ENCODE measurements at places on chromosomes 13 and 19.
A peak's percentile ranks its signal among the peaks of the same experiment; 100 is the strongest.

DNA sequence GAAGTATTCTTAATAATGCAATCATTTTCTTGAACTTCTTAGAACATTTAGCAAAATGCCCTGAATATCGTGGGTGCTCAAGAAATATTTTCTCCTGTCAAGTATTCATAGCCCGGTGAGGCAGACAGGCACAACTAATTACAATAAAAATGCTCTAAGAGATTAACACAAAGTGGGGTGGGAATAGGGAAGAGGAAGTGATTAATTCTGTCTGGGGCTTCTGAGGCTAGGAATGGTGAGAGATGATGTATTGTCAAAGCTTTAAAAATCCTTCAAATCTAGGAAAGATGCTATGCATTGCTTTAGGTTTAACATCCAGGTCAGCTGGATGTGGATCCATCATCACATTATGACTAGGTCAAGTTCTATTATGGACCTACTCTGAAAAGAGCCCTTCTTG, 66.9 kb upstream of the POSTN start:
- DNase-seq = no peak

DNA sequence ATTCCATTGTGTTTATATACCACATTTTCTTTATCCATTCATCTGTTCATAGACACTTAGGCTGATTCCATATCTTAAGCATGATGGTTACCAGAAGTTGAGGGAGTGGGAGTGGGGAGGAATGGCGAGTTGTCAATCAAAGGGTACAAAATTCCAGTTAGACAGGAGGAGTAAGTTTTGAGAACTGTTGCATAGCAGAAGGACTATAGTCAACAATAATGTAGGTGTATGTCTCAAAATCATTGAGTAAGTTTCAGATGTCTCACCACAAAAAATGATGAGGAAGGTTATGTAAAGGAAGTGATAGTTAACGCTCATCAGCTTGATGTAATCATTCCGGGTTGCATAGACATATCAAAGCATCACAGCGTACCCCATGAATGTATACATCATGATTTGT, 4.6 kb upstream of the UBL3 start:
- no peak for DNase-seq

- DNase-seq = no peak
These were observed 541 bp downstream of the ASPDH start for GRCh38 chr19:50512999-50513745.

GRCh38 chr13:89269737-89270136, 1598.6 kb downstream of the SLITRK5 start:
- no peak for DNase-seq

DNA sequence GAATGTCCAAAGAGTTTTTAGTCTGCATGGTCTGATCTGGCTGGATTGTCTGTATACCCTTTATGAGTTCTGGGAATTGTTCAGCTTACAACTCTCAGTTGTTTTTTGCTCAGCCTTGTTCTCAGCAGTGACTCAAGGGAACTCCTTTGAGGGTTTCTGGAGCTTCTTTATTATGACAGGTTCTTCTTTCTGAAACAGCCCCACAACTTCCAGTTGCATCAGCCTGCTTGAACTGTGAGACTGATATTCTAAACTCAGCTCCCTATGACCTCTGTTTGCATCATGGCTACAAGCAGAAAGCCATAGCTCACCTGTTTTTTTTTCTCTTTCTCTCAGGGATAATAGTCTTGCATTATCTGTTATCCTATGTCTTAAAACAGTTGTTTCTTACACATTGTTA, 85.0 kb downstream of the TDRD3 start:
- no peak for DNase-seq

DNA sequence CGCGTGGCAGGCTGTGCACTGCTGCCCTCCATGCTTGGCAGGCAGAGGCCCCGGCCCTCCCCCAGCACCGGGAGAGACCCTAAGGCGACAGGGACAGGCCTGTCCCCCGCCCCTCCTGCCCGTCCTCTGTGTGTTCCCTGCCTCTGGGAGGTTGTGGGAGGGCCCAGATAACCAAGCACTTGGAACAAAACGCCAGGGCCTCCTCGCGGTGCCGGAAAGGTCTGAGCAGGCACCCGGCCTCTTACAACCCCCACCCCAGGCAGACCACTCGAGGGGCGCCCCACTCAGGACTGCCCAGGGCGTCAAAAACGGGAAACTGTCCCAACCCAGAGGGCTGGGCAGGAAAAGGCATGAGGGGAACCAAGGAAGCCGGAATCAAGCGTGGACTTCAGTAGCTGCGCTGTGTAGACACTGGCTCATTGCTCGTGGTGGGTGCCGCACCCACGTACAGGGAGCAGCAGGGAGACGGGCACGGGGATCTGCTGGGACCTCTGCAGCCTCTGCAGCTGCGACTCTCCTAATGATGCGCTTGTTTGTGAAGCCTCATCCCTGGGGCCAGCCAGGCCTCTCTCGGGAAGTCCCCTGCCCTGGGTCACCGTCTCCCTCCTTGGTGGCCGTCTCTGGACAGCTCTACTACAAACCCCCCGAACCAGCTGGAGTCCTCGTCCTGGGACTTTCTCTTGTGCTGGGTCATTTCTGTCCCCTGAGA, 20.0 kb downstream of the GNA11 start:
- DNase-seq = no peak

- no peak for DNase-seq
These were observed 418.9 kb downstream of the FGF14 start for GRCh38 chr13:101982903-101983302.

- no peak for DNase-seq
These were observed 23.7 kb upstream of the RNF17 start for GRCh38 chr13:24740014-24740890.

- no peak for DNase-seq
These were observed 391.6 kb downstream of the KCNRG start for GRCh38 chr13:50406831-50407230.

- no peak for DNase-seq
These were observed 76.6 kb downstream of the DGKH start for GRCh38 chr13:42125046-42125445.

DNA sequence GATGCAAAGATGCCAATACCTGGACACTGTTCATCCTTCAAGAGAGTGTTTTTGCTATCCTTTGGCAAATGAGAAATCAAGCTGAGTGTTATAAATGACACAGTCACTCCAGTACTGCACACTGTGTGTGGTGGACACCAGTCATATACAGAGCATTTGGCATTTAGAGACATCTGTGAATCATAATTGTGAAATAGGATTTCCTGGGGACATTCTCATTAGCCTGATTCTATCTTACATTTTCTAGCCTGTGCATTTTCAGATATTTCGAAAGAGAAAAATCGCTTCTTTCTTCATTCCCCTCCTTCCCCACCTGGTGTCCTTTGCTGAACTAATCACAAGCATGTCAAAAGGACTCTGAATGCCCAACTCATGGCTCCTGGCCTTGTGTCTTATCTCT, 781.0 kb upstream of the ARGLU1 start:
- no peak for DNase-seq

DNA sequence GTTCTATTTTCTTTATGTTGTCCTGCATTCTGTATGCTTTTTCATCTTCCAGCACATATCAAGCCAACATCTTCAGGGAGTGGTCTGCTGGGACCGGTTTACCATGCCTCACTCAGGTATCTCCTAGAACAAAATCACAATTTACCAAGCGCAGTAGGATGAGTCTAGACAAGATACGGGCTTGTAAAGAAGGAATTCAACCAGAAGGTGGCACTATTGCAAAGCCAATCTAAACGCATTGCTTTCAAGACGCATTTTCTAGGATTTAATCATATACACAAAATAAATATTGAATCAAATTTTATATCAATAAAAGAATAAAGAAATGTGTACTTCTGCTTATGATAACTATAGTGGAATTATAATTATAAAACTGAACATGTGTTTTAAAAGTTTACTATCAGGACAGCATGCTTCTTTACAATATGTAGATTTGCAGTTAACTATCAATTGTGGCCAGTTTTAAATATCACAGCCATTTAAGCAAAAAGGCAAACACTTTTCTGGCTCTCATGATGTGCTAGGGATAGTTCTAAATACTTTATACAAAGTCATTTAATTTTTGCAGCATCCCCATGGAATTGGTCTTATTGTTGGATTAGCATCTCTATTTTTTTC, 16.1 kb upstream of the TPP2 start:
- DNase-seq = peak; percentile 39

DNA sequence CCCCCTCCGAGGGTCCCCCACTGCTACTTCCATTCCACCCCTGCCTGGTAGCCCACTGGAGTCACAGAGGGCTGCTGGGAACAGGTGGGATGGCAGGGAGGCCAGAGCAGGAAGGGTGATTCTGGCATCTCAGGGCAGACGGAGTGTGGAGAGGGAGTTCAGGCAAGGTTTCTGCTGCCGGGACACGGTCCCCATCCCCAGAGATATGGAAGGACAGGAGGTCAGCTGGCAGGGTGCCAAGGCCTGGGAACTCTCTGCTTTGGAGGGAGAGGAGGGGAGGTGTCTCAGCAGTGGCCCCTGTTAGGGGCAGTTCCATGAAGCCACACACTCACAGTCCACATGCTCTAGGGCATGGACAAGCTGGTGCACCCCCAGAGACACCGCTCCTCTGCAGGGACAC, 68.1 kb downstream of the CHST8 start:
- no peak for DNase-seq

GRCh38 chr13:31885994-31886393, 145.6 kb upstream of the FRY start:
- no peak for DNase-seq

GRCh38 chr19:5074407-5074806, 105.5 kb downstream of the KDM4B start:
- DNase-seq = peak; percentile 17

- DNase-seq = no peak
These were observed 4.0 kb downstream of the TRMT1 start for GRCh38 chr19:13112555-13112954.

DNA sequence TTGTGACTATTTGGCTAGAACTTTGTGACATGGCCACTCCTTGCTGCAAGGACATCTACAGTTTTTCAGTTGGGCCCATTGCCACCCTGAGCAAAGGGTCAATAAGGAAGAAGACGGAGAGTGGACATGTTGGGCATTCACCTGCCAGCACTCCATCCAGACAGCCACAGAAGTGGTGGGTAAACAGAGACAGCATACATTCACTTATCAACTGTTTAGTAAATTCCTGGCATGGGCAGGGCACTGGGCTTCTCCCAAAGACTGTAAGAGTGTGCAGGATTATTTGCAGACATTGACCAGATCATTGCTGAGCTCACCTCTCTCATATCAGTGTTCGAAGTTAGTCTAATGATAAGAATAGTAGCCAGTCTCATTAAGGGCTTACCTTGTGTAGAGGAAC, 29.2 kb downstream of the SIPA1L3 start:
- DNase-seq = no peak

GRCh38 chr19:42270346-42271044, 1.4 kb downstream of the CIC start:
- no peak for DNase-seq

- peak; percentile 14 for DNase-seq
These were observed 20.1 kb downstream of the PCCA start for GRCh38 chr13:100108913-100109507.

- no peak for DNase-seq
These were observed 128.6 kb downstream of the DLEU7 start for GRCh38 chr13:50714891-50715290.

- no peak for DNase-seq
These were observed 2.3 kb upstream of the REX1BD start for GRCh38 chr19:18586306-18586705.

- DNase-seq = no peak
These were observed 4.0 kb downstream of the COL4A1 start for GRCh38 chr13:110302997-110303396.

GRCh38 chr19:5522106-5522505, 45.6 kb downstream of the TINCR start:
- no peak for DNase-seq

- DNase-seq = no peak
These were observed 13.3 kb upstream of the PSMD8 start for GRCh38 chr19:38360839-38361631.

- no peak for DNase-seq
These were observed 1160.6 kb downstream of the PCDH9 start for GRCh38 chr13:66069570-66069969.

DNA sequence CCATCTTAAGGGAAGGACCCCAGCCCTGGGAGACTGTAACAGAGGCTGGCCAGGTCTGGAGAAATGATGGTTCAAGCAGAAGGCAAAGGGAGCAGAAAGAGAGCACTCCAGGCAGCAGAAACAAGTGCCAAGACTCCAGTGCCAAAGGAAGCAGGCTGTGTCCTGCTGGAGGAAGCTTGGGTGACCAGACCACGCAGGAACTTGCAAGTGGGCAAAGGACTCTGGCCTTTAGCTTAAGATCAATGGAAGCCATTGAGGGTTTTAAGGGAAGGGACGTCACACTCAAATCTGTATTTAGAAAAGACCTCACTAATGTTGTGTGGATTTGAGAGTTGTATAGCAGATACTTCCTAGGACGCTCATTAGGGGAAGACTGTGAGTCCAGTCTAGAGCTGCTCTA, 95.5 kb downstream of the MIPEP start:
- no peak for DNase-seq

- DNase-seq = no peak
These were observed 20.9 kb upstream of the SIGLEC11 start for GRCh38 chr19:49981603-49982593.

DNA sequence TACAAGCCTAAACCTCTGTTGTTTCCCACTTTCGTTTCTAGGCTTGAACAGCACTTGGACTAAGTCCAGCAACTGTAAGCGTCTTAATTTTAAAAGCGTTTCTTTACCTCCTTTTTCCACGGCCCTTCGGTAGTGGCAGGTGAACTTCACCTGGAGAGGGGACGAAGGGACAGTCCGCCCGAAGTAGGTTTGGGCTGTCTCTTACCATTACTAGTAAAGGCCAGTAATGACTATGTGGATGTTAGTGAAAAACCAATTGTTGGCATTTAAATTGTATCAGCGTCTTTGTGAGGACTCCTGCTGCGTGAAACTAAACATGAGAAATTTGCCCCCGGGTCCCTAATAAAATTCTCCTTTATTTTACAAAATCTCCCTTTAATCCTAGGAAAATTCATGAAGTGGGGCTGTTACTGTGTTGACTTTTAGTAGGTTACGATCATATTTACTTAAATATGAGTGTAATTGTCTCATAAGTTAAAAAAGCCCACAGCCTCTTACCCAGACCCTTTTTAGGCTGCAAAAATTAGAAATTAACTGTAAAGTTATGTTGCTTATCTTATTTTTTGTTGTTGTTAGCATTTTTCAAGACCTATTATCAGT, 983 bp downstream of the ITM2B start:
- DNase-seq = no peak
